Immature natural killer cell (primary cell): ENCODE measurements at places on chromosomes 5 and 9.
A peak's percentile ranks its signal among the peaks of the same experiment; 100 is the strongest.

GRCh38 chr5:7808998-7809397 lies 41.9 kb downstream of the CFAP90 start:
- no peak for DNase-seq

- DNase-seq: no peak
Measured at GRCh38 chr9:121067640-121068039, 7.1 kb upstream of the CNTRL start.

DNA sequence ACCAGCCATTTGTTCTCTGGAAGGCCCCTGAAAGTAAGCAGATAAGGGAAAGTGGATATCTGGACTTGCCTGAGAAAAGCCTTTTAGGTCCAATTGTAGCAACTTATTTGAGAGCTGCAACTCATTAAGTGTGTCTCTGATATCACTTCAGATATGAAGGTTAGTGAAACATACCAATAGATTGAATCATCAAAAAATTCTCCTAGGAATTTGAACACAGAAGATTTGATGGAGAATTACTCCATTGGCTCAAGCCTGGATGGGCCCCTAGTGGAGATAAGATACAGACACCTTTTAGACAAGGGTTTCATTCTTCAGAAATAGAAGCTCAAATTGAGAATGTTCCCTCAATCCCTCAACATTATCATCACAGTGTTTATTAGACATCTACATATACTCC lies 356.7 kb downstream of the NDUFS4 start:
- no peak for DNase-seq

GRCh38 chr9:134538856-134539566 lies 102.6 kb upstream of the COL5A1 start:
- DNase-seq: no peak

DNA sequence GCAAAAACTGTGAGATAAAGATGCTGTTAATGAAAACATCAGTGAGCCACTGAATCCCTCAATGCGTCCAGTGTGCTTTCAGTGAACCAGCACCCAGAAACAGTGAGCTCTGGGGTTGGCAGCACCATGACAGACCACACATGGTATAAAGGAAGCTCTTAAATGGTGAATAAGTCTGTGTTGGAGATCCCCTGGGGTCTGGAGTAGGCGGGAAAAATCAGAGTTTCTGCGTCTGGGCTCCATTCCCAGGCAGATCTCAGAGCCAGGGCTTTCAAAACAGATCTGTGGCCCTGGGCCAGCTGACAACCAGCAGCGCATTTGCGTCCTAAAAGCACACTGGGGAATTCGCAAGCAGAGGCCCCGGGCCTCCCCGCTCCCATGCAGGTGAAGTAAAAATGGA lies 233.5 kb downstream of the FRMD3 start:
- DNase-seq: no peak

GRCh38 chr5:177116631-177117373 lies 16.8 kb upstream of the NSD1 start:
- peak; percentile 80 for DNase-seq

- no peak for DNase-seq
Measured at GRCh38 chr5:50406877-50407276, 34.2 kb downstream of the EMB start.

DNA sequence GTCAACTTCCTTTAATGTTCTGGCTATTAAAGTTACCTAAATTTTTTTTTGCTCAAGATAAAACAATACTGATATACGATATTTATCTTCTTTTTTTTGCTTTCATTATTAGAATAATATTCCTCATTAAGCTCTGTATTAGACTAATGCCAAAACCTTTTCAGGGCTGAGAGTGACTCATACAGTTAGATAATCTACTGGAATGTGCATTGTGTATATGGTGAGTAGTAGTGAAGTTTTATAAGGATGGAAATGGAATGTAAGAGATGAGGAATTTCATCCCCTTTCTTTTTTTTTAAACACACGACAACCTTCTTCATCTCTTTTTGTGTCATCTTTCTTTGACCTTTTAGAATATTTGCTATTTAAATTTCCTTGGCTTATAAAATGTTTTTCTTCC lies 268.6 kb downstream of the ISL1 start:
- DNase-seq: no peak

DNA sequence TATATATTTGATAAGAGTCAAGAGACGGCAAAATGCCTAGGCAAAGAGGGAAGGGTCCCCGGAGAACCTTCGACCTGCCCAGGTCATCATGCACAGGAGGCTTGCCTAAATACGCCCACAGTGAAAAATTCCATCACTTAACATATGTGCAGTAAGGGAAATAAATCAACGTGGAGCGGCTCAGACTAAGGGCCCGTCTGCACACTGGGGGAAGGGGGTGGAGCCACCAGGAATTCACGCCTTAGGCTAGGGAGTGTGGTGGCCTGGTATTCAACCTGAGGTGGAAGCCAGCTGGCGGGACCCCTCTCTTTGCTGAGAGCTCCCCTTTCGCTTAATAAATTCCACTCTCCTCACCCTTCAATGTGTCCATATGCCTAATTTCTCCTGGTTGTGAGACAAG lies 8.3 kb downstream of the PTBP3 start:
- no peak for DNase-seq

- DNase-seq: no peak
Measured at GRCh38 chr9:118570066-118570465, 799.2 kb downstream of the BRINP1 start.

DNA sequence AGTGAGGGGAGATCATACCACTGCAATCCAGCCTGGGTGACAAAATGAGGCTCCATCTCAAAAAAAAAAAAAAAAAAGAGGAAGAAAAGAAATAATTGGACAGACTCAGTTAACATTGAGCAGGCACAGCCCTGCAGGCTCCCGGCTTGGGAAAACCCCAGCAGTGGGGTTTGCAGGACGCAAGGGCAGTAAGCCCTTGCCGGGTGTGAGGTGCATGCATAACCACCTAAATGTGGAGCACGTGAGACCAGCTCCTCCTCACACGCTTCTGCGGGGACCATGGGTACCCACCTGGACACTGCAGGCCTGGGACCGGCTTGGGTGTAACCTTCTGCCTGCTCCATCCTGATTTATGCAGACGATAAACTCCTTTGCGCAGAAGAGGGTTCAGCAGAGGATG lies 4.8 kb upstream of the SLC6A18 start:
- no peak for DNase-seq

- DNase-seq: no peak
Measured at GRCh38 chr9:126510564-126510963, 103.2 kb upstream of the LMX1B start.

DNA sequence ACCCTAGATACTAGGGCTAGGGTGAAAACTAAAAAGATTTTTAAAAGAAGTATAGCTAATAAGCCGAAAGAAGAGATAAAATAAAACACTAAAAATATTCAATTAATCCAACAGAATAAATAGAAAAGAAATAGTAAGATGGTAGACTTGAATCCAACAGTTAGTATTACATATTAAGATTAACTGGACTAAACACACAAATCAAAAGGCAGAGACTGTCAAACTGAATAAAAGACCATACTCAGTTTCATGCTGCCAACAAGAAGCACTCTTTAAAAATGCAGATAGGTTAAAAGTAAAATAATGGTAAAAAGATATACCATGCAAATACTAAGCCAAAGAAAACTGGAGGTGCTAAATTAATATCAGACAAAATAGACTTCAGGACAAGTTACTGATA lies 65.0 kb downstream of the TTLL11 start:
- DNase-seq: no peak

DNA sequence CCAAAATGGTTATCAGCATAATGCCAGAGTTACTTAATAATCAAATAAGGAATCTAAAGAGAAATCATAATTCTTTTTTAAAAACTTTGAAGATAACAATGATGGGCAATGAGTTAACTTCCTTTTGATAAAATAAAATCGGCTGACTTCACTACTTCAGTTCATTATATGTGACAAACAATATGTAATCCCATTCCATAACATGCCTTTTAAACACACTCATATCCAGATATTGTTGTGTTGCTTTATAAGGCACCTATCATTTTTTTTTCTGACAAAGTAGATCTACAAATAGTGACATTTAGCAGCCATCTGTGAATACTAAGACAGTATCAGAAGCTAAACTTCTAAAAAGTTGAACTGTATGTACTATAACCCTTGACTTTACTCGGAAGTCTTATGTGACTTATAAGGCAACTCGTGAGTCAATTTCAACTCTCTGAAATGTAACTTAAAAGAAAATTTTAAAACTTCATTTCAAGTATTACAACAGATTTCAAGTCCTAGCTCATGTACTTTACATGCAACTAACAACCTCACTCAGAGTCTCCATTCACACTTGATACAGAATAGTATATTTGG lies 7.5 kb downstream of the ADAMTS6 start:
- no peak for DNase-seq

GRCh38 chr9:85322592-85322991 lies 419.2 kb downstream of the AGTPBP1 start:
- DNase-seq: no peak

DNA sequence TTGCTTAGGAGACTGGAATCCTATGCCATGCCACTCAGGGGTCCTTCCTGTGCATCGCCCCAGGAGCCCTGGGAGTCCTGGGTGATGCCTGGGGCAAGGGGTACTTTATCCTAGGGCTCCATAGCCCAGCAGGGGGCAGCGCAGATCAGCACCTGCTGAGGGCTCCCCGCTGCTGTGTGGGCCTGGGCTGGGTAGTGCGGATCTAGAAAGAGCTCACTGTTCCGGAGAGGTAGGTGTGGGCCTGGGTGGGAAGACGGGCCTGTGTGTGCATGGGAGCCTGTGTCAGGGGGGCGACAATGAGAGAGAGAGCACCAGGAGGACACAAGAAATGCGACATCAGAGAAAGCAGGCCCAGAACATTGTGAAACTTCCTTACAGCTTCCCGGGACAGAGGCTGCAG lies 11.4 kb upstream of the DAB2IP start:
- no peak for DNase-seq

- no peak for DNase-seq
Measured at GRCh38 chr5:10387690-10388089, 34.2 kb downstream of the MARCHF6 start.

DNA sequence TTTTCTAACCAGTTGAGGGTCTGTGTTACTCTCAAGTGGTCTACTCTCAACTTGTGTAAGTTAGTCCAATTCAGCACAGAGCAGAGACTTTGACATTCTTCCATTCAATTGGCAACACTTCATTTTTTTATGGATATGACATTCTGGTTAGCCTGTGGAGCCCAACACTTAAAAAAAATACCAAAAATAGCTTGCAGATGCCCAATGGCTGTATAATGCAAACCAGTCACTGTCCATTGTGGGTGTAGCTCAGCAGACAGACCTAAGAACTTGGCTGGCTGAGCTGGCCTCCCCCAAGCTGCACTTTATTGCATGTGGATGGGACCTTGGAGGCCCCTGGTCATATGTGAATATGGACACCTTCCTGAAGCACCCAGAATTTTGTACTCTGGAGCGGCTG lies 103.2 kb downstream of the DPYSL3 start:
- DNase-seq: no peak

GRCh38 chr5:52725065-52725746 lies 62.5 kb upstream of the ITGA1 start:
- peak; percentile 37 for DNase-seq

GRCh38 chr9:83384214-83384613 lies 154.0 kb downstream of the FRMD3 start:
- no peak for DNase-seq

GRCh38 chr5:57902095-57902494 lies 419.5 kb upstream of the ACTBL2 start:
- DNase-seq: no peak

- no peak for DNase-seq
Measured at GRCh38 chr5:7759951-7760580, 90.9 kb downstream of the CFAP90 start.

DNA sequence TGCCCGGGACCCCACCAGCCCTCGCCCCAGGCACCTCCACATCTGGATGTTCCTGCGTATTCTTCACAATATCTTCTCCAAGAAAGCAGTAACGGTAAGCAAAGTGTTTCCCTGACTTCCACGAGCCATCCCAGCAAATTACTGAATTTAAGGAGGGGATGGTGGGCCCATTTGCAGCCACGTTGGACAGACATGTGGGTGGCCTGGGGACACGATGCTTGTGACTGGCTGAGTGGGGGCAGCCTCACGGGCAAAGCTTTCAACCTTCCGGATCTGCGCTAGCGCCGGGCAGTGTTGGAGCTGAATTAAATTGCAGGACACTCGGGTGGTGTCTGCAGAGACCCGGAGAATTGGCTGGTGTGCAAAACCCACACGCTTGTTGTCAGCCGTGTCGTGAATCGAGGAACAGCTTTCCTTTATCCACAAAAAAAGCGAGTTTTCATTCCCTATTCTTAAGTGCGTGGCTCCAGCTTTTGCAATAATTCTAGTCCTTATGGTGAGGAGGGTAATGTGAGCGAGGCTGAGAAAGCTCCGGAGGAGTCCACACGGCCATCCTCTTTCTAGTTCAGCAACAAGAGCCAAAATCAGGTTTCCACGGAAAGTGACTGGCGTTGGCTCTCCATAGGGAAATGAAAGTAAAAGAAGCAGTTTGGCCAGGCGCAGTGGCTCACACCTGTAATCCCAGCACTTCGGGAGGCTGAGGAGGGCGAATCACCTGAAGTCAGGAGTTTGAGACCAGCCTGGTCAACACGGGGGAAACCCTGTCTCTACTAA lies 17.5 kb upstream of the CLPTM1L start:
- DNase-seq: no peak

DNA sequence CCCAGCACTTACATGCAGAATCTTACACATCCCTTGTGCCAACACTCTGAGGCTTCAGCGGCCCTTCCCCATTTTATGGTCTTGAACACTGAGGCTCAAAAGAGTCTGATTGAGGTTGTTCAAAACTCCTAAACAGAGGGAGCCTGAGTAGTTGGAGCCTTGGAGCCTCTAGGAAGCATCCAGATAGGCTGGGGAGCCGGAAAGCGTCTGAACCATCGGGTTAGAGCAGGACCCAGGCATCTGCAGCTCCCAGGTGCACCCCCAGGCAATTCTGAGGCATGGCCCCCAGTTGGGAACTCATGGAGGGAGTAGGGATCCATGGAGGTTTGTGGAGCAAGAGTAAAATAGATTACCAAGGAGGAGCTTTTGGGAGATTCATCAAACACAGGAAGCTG lies 3.8 kb downstream of the OLFML2A start:
- no peak for DNase-seq

- DNase-seq: peak; percentile 40
Measured at GRCh38 chr5:52800394-52801213, 12.9 kb downstream of the ITGA1 start.

- DNase-seq: no peak
Measured at GRCh38 chr9:127422133-127422782, 1.9 kb upstream of the ZNF79 start.

DNA sequence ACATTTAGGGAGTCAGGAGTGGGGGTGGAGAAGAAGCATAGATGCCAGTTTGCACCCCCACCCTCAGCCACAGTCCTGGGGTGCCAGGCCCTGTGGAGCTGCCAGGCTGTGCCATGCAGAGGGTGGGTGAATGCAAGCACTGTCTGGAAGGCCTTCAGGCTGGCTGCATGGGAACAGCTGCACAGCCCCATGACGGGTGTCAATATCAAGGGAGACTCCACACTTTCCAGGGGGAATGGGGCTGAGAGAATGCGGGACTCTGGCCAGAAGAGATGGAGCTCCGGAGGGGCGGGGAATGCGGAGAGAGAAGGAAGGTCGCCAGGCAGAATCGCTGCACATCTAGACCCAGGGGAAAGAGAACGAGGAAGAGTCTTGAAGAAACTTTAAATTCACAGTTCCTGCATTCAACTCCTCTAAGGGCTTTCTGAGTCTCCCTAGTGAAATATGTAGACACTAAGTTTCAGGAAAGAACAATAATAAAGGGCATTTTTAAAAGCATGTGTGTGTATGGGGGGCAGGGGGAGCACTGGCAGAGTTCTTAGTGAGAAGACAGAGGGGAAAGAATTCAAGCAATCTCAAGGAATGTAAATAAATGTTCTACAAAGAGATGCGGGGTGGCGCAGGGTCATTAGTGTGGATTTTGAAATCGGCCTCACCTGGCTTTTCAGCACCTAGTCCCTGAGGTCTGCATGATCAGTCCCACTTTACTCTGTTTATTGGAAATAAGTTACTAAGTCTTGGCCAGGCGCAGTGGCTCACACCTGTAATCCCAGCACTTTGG lies 59.1 kb downstream of the BOD1 start:
- DNase-seq: no peak
